ENCODE measurements at places on chromosomes 1 and 21.

DNA sequence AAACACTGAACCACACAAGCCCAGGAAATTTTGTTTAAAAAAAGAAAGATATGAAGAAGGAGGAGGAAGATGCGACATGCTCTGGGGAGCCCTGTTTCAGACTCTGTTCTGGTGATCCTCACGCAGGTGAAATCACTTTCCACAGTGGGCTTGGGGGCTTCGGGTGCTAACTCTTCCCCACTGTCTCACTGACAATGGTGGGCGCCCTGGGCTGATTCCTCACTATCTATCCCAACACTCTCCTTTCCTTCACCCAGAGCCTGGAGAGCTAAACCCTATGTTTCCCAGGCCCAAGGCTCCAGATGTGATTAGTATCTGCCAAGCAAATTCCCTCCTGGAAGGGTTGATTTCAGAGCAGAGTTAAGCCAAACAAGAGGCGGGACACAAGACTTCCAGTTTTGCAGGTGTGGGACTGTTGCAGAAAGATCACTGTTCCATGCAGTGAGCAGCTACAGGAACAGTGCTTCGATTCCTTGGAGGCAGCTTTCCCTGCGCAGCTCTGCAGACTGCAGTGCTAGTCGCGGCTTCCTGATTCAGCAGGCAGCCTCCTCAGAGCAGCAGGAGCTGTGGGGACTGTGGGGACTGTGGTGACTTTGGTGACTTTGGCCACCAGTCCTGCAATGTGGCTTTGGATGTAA lies 168.3 kb downstream of the RHOU start:
- no peak for DNase-seq

DNA sequence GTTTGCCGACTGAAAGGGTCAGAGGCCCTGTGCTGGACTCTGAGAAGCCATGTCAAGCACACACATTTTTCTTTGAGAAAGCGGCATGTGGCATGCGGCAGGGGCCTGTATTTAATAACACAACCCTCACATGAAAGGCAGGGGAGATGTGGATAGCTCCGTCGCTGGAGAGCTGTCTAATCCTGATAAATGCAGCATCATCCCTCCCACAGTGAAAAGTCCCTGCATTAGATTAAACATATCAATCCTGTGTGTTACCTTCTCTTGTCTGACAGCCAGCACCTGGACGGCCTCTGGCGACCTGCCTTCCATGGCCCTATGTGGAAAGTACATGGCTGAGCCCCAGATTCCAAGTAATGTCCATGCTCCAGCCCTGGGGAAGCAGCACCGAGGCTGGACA lies 313.0 kb upstream of the AJAP1 start:
- DNase-seq: no peak

DNA sequence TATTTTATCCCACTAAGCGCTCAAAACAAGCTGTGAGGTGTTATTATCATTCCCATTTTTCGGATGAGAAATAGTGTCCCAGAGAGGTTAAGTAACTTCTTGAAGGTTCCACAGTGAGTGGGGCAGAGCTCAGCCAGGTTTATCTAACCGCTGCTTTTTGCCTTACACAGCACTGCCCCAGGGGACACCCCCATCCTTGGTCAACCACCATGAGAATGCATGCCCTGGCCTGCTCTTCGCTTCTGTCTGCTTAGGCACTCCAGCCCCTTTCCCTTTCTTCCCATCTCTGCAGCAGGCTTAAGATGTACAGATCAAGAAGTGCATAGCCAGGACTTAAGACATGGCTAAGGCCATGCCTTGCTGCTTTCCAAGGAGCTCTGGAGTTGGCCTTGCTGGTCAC lies 159.0 kb upstream of the CD34 start:
- no peak for DNase-seq

GRCh38 chr1:9684801-9685200 lies 33.3 kb downstream of the PIK3CD start:
- no peak for DNase-seq

GRCh38 chr21:28458446-28458845 lies 534.2 kb downstream of the LTN1 start:
- no peak for DNase-seq

- DNase-seq: no peak
Observed at GRCh38 chr1:236753964-236754363, 41.1 kb upstream of the MTR start.

GRCh38 chr1:45913183-45913683 lies 109.8 kb downstream of the MAST2 start:
- no peak for DNase-seq

DNA sequence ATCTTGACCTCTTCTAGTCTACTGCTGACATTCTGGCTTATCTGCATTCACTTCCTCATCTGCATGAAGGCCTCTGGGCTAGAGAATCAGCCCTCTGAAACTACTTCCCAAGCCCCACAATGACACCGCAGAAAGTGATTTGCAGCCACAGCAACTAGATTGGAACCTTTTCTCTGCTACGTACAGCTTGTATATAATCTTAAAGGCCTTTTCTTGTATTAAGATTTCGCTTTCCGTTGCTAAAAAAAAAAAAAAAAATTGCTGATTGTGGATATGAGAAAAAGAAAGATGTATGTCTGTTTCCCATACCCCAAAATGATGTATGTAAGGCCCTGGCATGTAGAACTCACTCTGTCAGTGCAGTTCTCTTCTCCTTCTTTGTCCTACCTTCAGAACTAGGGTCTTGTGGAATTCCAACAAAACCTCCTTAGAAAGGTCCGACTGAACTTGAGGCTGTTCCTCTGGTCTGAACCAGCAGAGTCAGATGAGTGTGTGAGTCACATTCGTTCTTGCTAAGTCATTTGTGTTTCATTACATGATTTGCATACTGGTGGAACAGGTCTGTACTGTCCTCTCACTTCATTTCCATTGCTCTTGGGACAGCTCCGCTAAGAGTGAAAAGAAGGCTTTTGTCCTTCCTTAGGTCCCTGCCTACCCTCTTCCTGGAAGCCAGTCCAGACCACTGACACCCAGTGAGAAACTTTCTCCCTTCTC lies 62.7 kb downstream of the PLPP3 start:
- no peak for DNase-seq

DNA sequence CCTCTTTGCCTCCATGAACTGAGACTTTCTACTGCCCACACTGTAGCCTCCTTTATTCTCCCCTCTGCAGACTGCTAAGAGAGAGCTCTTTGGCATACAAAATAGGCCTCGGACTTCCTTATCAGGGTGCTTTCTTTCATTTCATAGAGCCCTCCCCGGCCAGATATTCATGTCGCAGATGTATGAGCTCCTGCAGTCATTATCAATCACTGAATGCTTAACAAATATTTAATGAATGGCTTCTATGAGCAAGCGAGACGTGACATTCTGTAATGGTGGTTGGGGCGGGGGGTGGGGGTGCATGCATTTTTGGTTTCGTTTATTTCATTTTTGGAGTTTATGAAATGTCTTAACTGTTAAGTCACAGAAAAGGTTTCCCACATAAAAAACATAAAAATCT lies 344.8 kb upstream of the KAZN start:
- no peak for DNase-seq

DNA sequence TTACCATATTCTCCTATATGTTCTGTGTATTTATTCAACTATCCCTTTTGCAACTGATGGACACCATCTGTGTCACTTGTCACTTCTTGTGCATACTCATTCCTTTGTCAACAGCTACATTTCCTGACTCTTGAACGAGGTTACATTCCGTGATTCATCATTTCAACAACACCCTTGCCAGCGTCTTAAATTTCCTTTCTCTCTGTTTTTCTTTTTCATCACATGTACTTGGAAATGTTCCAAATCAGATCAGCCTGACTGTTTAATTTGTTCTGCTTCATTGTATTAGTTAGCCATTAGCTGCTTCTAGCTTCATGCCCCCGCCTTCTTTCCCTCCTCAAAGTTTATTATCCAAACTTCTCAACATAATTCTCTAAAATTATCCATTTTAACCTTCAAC lies 173.0 kb downstream of the ADGRL4 start:
- DNase-seq: no peak

- DNase-seq: no peak
Observed at GRCh38 chr1:150549496-150550221, 451 bp downstream of the ADAMTSL4 start.

GRCh38 chr1:204190212-204191211 lies 5.8 kb downstream of the KISS1 start:
- DNase-seq: no peak

- DNase-seq: no peak
Observed at GRCh38 chr1:110309139-110309538, 30.0 kb upstream of the RBM15 start.

DNA sequence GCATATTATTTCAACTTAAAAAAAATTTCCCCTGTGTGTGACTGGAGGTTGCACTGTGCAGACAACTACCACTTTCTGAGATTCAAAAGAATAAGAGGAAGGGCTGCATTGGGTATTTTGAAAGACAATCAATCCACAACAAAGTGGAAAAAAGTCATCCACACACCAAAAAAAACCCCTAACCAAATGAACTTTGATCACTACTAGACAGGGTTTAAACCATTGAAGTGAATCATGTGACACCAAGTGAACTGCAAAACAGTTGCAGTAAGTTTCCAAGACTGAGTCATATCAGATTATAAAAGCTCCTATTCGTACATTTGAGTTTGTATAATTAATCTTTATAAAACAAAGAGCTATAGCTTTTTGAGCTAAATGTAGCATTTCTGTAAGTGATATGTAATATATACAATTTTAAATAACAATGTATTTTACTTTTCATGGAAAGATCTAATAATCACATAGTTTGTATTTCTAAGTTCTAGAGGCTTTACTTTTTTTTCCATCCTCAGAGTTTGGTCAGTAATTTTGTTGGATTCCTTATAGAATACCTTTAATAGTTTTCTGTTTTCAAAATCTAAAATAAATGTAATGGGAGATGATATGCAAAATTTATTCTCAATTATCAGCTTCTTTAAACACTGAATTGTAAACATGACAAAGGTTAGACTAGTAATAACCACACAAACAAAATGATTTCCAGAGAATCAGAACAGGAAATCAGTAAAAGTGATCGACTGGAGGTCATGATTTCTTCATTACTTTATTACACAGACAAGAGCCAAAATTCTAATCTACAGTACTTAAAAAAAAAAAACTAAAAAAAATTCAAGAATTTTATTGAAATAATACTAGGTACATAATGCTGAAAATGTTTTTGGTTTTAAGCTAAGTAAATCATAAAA lies 50.5 kb upstream of the GFI1 start:
- DNase-seq: no peak

- DNase-seq: no peak
Observed at GRCh38 chr1:106907795-106908194, 148.7 kb upstream of the PRMT6 start.

DNA sequence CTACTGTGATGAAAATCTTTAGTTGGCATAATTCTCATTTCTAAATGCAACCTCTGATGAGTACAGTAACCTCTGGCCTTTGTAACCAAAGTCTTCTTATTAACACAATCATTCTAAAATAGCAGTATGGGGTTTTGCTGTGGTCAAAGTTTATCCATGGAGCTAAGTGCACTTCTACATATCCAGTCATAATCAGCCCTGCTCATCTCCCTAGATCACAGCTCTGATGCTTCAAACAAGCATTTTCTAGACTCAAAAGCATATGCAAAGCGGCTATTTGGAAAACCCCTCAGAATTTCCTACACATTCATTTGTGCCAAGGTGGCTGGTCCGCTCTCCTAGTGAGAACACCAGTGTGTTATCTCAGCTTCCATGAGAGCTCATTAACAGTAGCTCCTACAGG lies 418.6 kb downstream of the MRPL39 start:
- DNase-seq: no peak

DNA sequence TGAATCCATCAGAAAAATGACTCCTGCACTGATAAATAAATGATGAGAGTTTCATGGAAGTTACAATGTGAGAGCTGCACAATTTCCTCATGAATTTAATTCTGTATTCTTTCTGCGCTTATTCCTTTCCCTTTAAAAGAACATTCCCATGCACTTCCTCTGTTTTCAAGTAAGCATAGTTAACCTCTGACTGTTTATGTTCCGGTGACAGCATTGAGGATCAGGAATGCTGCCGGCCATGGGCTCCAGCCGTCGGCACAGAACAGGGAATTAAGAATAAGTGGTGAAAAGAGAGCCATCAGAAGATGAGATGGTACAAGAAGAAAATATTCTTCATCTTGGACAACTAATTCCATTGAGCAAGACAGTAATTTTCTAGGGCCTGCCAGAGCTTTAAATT lies 65.3 kb downstream of the SUSD4 start:
- no peak for DNase-seq

GRCh38 chr1:77948841-77949424 lies 29.9 kb downstream of the FUBP1 start:
- DNase-seq: no peak

DNA sequence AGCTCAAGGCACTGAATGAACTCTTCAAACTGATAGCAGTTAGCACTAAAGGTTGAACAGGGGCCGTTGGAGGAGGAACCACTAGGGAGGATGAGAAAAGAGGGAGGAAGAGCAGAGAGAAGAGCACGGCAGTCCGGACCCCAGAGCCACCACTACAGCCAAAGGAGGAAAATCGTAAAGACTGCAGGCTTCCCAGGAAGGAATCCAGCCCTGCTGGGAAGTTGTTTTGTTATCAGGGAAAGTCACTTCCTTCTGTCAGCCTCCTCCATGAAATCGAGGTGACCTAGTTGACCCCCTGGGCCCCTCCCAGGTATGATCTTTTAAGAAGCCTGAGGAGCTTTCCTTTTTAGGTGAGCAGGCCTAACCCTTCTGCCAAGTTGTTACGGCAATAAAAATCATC lies 88.2 kb downstream of the PBX1 start:
- no peak for DNase-seq

DNA sequence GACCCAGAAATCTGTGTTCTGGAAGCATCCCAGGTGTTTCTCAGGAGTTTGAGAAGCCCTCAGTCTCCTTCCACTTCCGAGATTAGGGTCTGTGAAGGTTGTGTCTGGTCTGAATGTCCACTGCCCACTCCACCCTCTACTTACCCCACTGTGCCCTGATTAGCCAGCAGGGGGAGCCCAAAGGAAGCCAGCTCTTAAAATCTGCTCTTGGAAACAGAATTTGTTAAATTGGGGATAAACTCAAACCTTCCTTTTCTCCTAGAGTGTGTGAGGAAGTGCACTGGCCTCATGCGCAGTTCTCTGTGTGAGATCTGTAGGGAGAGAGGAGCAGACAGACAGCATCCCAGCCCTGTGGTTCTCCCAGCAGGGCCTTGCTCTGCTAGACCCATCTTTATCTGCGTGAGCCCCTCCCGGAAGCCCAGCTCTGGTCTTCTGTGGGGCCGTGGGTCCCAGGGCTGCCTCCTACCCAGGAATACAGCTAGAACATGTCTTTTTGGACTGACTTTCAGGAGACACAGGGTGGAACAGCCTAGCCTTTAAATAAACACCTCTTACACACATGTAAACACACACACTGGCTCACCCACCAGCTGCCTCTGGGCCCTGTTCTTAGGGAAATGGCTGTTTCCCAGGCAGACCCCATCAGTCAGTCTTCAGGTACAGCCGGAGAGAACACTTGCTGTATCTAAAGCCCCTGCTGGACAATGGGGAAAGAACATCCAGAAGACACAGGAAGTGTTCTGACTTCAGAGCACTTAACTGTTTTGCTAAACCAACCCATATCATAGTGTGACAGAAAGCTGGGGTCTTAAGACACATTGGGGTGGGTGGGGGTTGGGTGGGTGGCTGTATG lies 52.2 kb downstream of the SMYD2 start:
- DNase-seq: peak; percentile 57

GRCh38 chr1:185843297-185843869 lies 109.2 kb downstream of the HMCN1 start:
- DNase-seq: no peak
